Diencephalon (tissue), 1 donor: ENCODE measurements at places on chromosomes 5 and 9. TPM values are rescaled to one million over a fixed set of nuclear protein-coding genes. Genes with fewer than 3 reads are reported as not detected.

Gene SPATA31A6
- not detected for total RNA-seq

Gene LURAP1L
- 4.6 TPM for total RNA-seq

Gene CAVIN4
- total RNA-seq: 8.8 TPM

Gene DIPK1B
- 37.4 TPM for total RNA-seq

Gene GAPT
- total RNA-seq: 0.92 TPM

Gene UBQLN1
- total RNA-seq: 249 TPM

Gene ACOT12
- 5.1 TPM for total RNA-seq

Gene OTP
- 3.2 TPM for total RNA-seq

Gene CATSPER3
- 0.23 TPM for total RNA-seq

Gene CCDC192
- total RNA-seq: not detected

Gene PRSS3
- 5.3 TPM for total RNA-seq

Gene LHX2
- total RNA-seq: 8.3 TPM

Gene WDR31
- 5.3 TPM for total RNA-seq

Gene HDHD3
- 10.8 TPM for total RNA-seq

Gene GPR21
- total RNA-seq: 14.3 TPM

Gene PCDH1
- total RNA-seq: 69.2 TPM

Gene MRNIP
- 29.3 TPM for total RNA-seq

Gene IL9
- total RNA-seq: not detected
